Astrocyte of the hippocampus (primary cell): ENCODE measurements at places on chromosomes 12 and 14.

DNA sequence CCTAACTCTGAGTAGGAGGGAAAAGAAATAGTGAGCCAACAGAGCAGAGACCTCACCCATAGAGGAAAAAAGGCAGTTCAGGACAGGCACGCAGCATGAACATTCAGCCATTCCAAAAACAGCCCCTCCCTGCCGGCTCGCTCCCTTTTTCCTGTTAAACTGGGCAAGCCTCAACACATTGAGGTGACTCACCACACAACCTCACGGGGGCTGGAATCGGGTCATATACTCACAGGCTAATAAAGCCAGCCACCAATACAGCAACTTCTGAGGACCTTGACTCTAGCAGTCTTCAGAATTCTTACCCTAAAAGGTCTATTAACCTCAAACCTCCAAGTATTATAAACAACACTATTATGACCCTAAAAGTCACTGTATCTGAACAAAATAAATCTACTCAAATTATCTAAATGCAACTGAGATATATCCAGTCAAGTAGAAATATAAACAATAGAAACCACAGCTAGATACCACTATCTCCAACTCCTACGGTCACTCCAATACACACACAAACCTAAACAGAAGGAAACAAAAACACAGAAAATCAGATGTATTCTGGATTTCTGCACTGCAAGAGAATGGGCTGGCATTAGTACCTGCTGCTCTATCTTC is 6.3 kb downstream of the YBX3 start:
- peak; percentile 94 for DNase-seq

DNA sequence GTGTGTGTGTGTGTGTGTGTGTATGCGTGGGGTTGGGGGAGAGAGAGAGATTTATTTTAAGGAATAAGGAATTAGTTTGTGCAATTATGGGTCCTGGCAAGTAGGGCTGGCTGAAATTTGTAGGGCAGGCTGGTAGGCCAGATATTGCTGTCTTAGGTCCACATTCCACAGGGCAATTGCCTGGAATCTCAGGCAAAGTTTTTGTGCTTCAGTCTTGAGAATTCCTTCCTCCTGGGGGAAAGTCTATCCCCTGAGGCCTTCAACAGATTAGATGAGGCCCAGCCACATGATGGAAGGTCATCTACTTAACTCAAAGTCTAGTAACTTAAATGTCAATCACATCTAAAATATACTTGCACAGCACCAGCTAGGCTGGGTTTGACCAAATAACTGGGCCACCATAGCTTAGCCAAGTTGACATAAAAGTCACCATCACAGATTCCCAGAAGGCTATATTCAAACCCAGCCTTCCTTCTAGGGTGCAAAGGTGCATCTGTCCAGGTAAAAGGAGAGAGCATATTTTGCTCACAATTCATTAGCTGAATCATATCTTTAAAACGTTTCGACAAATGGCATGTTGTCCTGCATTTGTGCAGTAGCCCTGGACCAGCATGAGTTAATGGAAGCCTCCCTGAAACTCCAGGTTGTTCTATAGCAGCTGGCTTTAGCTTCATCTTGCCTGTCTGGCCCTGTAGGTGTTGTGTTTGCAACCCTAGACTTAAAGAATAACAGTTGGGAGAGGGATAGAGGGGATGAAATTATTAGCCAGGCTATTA is 63.1 kb downstream of the C14orf132 start:
- no peak for DNase-seq

DNA sequence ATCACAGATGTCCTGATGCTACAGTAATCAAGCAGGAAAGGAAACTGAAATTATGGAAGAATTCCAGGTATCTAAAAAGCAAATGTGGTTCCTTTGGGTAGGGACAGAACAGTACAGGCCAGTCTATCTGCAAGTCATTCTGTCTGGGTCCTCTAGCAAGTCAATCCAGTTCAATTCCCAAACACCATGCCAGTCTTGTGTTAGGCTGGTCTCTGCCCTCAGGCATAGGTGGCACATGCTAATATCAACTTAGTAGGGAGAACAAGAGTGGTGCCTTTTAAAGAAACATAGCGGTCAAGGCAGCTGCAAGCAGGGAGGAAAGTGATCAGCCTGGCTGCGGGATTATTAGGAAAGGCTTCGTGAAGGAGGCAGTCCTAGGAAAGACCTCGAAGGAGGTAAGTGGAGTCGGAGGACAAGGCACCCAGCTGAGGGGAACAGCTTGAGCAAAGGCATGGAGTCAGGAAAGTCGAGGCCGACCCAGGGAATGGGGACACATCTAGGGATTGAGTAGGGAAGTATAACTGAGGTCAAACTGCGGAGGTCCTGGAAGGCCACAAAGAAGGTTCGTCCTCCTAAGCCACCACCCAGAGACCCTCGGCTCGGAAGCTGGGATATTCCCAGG is 3.8 kb upstream of the PLEKHG6 start:
- DNase-seq, result no peak

DNA sequence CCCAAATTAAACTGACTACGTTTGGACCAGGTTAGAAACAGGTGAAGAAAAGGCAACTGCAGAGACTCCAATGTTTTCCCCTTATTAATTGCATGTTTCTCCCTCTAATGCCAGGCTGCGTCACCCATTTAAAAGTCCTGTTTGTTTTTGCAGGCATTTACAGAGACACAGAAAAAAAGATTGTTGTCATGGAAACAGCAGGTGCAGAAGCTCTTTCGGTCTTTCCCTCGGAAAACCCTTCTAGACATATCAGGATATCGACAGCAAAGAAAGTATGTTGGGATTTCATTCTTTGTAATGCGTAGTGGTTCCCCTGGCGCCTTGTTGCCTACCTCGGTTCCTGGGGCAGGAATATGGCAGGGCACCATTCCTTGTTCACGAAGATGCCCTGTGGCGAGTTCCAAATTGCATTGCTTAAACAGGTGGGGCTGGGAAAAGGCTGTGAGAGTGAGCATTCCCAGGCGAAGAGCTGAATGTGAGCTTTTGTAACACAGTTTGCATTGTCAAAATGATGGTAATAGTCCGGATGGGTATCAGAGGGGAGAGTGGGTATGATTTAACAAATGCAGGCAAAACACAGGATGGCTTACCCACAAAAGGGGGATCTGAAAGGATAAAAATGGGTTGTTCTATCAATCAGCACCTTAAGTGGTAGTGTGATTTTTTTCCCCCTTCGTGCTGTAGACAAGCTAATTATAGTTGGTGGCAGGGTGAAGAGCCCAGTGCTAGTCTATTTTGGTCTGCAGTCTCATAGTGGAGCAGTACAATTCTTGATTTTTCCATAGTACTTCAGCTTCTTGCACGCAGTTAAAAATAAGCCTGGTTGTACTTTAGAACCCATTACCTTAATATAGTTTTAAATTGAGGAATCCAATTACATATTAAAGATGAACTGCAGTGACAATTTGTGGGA is 132.4 kb downstream of the GCH1 start:
- no peak for DNase-seq

DNA sequence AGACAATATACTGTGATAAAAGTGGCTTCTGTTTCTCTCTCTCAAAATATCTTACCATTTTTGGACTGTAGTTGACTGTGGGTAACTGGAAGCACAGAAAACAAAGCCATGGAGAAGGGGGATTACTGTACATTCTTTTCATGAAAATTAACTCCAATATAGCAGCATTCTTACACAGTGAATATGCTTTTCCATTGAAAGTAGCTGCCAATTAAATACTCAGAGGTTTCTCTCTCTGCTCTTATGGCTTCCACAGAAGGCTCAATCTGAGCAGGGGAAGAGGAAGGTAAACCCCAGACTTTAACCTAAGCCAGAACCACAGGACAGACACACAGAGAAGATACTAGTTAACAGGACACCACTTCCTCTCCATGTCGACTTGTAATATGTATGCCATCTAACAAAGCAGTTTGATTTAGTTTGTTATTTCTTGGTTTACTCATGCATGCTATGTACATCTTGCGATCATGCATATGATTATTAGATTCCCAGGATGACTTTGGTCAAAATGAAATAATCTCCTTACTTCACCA is 150.2 kb downstream of the SSPN start:
- peak; percentile 69 for DNase-seq

DNA sequence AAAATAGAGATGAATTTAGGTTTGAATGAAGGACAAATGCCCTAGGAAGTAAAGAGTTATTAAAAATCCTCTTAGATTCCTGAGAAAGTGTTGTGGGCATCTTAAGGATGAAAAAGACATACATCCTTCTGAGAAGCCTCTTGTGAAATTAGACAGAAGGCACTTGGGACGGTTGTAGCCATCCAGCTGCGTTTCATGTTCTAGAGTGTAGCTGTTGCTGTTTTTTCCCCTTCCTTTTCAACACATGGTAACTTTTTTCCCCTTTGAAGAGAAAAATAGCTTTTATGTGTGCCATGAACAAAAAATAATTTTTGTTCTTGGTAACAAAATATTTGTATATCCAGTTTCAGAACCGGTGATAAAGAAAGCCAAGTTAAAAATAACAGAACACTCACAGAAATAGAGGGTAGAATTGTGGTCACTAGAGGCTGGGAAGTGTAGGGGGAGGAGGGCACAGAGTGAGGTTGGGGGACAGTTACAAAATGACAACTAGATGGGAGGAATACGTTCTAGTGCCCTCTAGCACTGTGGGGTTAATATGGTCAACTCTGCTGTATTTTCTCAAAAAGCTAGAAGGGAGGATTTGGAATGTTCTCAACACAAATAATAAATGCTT is 58.4 kb downstream of the PTHLH start:
- no peak for DNase-seq

DNA sequence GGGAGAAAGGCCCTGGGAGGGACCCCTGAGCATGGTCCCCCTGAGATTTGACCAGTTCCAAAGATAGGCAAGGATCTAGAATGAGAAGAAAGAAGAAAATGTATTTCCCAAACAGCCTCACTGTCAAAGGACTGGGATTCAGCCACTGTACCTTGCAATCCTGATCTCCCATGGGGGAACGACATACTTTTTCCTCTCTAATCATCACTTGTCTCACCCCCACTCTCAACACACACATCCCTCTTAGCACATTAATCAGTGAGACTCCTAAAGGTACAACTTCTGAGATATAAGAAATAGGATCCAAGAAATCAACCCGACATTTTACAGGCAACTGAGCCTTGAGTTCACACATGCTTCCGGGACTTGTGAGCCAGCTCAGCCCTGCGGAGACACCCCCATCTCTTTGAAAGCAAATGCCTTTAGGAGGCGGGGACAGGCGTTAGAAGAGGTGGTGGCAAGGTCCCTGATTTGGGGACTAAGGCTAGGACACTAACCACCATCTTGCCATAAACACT is 1.4 kb downstream of the MAP3K9 start:
- DNase-seq, result peak; percentile 60

DNA sequence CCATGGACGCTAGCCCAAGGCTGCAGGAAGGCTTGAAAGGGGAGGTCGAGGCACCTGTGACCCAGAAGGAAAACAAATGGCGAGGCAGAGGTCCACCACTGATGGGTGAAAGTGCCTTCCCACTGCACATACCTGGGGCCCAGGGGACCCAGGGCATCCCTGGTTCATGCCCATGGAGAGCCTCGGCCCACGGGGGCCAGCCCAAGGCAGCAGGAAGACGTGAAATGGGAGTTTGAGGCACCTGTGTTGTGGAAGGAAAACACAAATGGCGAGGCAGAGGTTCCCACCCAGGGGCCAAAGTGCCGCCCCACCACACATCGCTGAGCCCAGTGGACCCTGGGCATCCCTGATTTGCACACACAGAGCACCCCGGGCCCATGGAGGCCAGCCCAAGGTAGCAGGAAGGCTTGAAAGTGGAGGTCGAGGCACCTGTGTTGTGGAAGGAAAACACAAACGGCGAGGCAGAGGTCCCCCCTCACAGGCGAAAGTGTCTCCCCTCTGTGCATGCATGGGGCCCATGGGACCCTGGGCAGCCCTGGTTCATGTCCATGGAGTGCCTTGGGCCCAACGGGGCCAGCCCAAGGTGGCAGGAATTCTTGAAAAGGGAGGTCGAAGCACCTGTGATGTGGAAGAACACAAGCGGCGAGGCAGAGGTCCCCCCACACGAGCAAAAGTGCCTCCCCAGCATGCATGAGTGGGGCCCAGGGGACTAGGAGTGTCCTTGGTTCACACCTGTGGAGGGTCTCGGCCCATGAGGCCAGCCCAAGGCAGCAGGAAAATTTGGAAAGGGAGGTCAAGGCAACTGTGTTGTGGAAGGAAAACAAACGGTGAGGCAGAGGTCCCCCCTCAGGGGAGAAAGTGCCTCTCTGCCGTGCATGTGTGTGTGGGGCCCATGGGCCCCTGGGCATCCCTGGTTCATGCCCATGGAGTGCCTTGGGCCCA is 383.3 kb downstream of the ALG10 start:
- DNase-seq, result no peak

DNA sequence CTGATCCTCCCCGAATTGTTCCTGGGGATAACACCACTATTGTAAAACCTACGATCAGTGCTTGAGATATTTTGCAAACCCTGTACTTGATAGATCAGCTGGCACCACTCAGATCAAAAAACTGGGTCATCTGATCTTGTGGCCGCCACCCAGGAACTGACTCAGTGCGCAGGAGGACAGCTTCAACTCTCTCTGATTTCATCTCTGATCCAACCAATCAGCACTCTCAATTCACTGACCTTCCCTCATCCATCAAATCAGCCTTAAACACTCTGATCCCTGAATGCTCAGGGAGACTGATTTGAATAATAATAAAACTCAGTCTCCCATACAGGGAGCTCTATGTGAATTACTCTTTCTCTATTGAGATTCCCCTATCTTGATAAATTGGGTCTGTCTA is 4.2 kb upstream of the XPOT start:
- peak; percentile 37 for DNase-seq
